Esophagus squamous epithelium (tissue), 5 donors: ENCODE measurements at places on chromosomes 7 and 10.

DNA sequence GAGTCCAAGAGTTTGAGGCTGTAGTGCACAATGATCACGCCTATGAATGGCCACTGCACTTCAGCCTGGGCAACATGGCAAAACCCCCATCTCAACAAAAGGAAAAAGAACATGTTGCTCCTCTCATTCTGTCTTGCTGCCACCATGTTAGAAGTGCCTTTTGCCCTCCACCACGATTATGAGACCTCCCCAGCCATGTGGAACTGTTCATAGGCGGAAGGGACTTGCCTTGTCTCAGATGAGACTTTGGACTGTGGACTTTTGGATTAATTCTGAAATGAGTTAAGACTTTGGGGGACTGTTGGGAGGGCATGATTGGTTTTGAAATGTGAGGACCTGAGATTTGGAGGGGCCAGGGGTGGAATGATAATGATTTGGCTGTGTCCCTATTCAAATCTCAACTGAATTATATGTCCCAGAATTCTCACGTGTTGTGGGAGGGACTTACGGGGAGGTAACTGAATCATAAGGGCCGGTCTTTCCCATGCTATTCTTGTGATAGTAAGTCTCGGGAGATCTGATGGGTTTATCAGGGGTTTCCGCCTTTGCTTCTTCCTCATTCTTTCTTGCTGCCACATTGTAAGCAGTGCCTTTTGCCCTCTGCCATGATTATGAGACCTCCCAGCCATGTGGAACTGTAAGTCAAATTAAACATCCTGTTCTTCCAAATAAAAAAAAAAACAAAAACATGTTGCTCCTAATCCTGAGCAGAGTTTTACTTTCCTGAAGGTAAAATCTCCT, 22.3 kb downstream of the DLG5 start:
- no peak for DNase-seq

DNA sequence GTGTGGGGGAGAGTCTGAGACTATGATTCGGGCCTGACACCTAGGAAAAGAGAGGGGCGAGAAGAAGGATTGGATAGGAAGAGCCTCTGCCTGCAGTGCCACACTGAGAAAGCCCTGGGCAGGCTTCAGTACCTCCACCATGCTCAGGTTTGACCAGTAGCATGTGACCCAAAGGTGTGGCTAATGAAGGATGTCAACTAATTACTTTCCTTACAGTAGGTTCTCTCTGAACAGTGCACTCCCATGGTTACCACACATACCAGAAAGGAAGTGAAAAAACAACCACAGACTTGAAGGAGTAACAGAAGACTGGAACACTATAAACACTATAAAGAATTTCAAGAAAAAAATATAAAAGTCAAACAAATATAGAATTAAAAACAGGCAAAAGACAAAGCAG, 46.2 kb downstream of the SEM1 start:
- DNase-seq: no peak

DNA sequence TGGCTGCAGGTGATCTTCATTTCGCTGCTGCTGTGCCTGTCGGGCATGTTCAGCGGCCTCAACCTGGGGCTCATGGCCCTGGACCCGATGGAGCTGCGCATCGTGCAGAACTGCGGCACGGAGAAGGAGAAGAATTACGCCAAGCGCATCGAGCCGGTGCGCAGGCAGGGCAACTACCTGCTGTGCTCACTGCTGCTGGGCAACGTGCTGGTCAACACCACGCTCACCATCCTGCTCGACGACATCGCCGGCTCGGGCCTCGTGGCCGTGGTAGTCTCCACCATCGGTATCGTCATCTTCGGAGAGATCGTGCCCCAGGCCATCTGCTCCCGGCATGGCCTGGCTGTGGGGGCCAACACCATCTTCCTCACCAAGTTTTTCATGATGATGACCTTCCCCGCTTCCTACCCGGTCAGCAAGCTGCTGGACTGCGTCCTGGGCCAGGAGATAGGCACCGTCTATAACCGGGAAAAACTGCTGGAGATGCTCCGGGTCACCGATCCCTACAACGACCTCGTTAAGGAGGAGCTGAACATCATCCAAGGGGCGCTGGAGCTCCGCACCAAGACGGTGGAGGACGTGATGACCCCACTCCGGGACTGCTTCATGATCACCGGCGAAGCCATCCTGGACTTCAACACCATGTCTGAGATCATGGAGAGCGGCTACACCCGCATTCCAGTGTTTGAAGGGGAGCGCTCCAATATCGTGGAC, 1.3 kb downstream of the CNNM2 start:
- no peak for DNase-seq

DNA sequence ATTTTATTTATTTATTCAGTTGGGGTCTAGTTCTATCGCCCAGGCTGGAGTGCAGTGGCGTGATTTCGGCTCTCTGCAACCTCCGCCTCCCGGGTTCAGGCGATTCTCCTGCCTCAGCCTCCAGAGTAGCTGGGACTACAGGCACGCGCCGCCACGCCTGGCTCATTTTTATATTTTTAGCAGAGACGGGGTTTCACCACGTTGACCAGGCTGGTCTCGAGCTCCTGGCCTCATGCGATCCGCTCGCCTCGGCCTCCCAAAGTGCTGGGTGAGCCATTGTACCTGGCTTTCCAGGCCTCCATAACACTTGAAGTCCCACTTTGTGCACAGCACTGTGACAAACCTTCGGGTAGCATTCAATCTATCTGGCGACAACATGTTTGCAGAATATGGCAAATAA, 1.0 kb upstream of the DCLRE1C start:
- DNase-seq: no peak

DNA sequence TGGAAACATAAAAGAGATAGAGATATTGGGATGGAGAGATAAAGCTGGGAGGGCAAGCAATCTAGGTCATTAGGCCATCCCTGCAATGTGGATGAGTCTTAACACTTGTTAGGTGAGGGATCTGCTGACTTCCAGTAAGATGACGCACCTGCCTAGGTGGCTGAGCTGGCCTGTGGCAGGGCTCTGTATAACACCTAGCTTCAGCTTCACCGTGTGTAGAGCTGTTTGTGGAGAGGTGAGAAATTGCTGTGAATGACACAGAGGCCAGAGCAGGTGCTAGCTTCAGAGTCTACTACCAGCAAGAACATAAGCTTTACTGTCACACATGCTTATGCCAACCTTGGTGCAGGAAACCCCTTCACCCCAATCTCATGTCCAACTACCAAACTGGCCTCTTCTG, 1010.0 kb downstream of the TYW1 start:
- no peak for DNase-seq

DNA sequence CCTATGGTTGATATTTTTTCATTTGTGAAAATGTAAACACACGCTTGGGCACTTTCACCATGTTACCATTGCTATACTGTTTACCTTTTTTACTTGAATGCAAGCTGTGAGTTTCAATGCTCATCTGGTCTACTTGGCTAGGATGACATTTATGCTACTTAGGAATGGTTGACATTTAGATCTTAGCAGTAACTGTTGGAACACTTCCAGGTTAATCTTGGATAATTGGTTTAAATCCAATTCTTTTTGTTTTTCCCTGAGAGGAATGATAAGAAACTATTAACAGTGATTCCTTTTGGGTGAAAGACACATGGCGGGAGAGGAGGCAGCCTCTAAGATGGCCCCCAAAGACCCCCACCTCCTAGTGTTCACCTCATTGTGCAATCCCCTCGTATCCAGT, 51.4 kb upstream of the AMPH start:
- no peak for DNase-seq

DNA sequence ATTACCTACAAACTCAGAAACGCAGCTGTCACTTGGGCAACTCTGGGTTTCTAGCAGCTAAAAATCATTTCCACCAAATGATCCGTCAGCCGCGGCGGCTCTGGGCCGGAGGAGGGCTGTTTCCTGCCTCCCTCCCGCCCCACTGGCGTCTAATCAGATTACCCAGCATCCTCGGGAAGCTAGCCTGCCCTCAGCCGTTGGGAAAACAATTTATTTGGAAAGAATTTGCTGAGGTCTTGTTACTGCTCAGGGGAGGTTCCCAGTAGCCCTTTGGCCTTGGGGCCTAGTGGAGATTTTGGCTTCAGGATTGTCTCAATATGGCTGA, 65.0 kb upstream of the ADGRA1 start:
- DNase-seq: no peak

DNA sequence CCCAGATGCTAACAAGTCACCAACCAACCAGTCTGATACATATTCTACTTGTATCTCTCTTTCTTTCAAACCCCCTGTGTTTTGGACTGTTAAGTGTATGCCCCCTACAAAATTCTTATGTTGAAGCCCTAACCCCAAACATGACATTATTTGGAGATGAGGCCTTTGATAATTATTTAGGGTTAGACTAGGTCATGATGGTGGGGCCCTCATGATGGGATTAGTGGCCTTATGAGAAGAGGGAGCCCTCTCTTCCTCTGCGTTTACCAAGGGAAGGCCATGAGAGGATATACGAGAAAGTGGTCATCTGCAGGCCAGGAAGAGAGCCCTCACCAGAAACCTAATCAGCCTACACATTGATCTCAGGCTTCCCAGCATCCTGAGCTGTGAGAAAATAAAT, 2.5 kb downstream of the RAPGEF5 start:
- no peak for DNase-seq

GRCh38 chr10:103467406-103467805, 8.7 kb upstream of the CALHM1 start:
- DNase-seq: no peak

DNA sequence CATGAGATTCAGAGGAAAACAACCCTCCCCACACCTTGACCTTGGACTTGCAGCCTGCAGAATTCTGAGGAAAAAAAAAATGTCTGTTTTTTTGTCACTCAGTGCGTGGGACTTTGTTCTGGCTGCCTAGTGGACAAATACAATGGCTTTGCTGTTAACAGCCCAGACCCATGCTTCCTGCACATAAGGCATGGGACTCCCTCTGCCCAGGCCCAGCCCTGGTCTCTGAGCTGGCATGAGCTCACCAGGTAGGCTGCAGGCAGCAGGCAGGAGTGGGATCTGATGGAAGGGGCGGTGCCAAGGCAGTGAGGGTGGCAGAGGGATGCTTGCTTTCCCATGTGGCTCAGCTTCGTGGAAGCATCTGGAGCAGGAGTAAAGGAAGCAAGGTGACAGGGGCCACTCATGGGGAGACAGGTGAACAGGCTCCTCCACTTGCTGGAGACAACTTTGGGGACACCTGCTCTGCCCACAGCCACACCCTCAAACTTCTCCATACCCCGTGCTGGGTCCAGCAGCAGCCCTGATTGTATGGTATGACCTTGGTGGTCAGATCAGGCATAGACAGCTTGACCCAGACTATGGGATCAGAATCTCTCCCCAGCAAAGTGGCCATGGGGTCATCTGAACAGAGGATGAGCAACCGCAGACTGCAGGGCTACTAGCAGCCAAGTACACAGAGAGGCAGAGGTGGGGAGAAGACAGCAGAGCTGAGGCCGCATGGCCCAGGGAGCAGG, 27.0 kb downstream of the ANXA8 start:
- DNase-seq: no peak

DNA sequence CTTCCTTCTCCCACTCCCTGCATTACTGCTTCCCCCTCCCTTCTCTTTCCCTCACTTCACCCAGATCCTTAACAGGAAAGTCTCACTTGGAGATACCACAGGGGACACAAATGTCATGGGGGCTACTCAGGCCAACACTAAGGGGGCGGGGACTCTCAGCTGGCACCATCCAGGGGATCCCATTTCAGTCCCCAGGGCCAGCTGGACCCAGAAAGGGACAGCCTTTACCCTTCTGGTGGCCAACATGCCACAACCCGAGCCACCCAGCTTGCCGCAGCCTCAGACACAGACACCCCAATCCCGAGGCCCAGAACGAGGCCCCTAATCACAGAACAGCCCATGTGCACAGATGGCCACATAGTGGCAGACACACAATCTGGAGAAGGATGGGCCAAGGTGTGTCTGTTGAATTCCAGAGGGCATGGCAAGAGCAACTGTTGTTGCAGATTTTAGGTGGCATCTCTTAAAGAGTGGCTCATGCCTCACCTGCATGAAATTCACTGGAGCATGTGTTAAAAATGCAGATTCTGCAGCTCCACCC, 5.6 kb downstream of the CAMK2G start:
- DNase-seq: no peak

DNA sequence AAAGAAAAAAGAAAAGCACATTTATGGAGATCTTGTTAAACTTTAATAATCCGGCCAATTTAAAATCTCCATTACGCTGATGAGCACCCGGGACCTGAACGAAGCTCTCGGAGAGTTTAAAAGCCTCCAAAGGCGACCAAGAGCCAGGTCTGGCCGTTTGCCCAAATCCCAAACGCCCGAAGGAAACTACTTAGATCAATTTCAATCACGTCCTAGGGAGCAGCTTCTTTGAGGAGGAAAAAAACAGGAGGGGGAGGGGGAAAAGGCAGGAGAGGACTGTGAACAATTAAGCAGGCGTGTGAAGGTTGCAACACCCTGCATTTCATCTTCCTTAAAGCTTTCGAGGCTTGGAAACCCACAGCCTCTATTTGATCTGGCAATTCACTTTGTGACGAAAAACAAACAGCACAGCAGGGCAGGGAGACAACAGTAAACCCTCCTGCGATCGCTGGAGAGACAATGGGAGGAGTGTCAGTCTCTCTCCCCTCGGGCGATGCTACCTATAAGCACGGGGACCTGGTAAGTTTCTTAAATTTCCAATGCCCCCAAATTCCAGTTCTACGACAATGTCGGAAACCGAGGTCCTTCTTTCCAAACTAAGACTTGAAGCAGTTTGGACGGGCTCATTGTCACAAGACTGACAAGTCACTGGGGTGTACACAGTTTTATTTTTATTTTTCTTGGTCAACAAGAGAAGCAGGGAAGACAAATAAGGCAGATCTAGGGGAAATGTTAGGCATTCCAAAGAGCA, 1.2 kb downstream of the KLF6 start:
- no peak for DNase-seq

- DNase-seq: no peak
Measured at GRCh38 chr7:104642560-104642959, 314.2 kb downstream of the LHFPL3 start.
